ENCODE measurements at places on chromosomes 1 and 21.

DNA sequence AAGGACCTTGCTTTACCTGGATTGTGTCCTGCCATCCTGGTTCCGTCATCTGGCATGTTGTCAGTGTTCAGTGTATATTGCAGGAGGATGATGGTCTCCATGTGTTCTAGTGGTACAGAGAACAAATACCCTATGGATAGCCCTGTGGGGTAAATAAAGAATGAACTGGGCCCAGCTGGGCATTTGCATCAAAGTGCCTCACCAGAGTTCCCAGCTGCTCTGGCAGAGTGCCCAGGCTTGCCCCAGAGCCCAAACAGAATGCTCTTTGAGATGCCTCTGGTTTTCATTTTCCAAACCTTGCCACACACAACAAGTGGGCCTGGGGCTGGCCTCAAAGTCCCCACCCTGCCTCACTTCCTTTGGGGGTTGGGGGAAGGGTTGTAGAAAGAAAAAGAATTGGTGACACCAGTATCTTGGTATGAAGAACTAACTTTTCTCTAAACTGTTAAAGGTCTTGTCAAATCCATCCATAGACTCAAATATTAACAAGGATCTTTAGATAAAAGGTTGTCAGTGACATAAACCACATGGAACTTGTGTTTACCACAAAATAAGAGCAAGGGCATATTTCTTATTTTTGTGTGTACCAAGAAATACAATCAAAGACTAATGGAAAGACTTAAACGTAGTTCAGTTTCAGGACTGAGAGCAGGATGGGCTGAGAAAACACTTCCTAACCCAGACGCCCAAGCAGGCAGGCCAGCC lies 82.2 kb downstream of the LMO4 start:
- no peaks in the 10 kb centered on the region for H3K27me3 ChIP-seq
- H3K4me1 ChIP-seq, result no peaks in the 10 kb centered on the region
- H3K27ac ChIP-seq, result no peak overlapping the region

DNA sequence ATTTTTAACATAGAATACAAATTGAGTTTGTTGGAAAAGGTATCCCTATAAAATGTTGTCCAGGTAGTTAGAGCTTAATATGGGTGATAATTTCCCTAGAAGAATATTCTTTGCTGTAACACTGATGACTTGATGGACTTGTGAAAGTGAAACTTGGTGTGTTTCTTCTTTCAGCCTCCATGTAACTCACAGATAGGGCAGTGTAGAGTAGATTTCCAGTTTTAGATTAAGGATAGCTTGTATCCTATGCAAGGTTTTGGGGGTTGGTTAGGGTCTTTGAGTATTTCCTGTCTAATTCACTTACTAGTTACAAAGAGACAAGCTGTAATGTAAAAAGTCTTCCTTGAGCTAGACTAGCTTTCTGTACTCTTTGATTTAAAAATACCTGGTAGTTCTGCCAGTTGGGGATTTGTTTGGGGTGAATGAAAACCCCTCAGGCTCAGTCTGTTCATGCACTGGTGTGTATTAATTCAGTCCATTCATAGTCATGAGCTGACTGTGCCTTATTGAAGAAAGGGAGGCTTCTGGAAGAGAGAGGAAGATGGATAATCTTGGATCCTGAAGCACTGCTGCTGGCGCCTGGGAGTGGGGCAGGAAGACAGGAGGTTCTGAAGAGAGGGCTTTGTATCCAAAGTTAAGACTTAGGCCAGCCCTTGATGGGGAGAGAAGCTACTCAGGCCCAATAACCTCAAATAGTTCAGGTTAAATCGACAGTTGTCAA lies 83.6 kb downstream of the CAMTA1 start:
- DNase-seq, result no peak
- no peaks in the 10 kb centered on the region for H3K36me3 ChIP-seq
- H3K4me3 ChIP-seq, result peak overlapping the region; percentile 18
- H3K27ac ChIP-seq, result peak overlapping the region; percentile 43

DNA sequence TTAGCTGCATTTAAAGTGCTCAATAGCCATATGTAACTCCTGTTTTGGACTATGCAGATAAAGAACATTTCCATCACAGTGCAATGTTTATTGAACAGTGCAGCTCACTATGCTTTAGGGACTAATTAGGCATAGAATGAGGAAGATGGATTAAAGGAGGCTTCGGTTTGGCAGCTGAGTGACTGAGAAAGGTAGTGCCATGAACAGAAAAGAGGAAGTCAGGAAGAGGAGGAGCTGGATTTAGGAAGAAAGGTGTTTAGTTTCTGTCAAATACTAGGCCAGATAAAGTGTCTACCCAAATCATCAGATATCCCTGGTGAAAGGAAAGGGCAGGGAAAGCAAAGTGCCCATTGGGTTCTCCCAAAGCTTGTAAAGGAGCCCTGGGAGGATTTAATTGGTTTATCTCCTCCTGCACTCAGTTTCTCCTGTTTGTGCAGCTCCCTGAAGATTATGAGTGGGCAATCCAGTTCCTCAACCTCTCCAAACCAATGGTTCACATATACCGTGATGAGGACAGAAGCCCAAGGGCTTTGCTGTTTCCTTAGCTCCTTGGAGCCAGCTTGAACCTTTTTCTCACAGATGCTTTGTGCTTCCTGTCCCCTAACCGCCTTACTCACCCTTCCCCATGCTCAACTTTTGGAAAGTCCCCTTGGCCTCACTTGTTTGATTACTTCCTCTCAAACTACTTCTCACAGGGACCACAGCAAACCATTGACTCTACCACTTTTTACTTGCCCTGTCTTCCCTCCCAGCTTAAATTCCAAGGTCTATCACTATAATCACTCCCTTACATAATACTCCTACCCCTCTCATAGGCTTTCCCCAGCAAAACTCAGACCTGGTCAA lies 3.5 kb upstream of the RAP1A start:
- peaks cover 21% of the 10 kb centered on the region for H3K4me1 ChIP-seq
- no peak for DNase-seq
- H3K27me3 ChIP-seq, result no peaks in the 10 kb centered on the region
- no peak overlapping the region for H3K27ac ChIP-seq

- H3K36me3 ChIP-seq, result no peaks in the 10 kb centered on the region
- no peaks in the 10 kb centered on the region for H3K27me3 ChIP-seq
Observed at GRCh38 chr1:203551550-203551949, 57.6 kb downstream of the OPTC start.

DNA sequence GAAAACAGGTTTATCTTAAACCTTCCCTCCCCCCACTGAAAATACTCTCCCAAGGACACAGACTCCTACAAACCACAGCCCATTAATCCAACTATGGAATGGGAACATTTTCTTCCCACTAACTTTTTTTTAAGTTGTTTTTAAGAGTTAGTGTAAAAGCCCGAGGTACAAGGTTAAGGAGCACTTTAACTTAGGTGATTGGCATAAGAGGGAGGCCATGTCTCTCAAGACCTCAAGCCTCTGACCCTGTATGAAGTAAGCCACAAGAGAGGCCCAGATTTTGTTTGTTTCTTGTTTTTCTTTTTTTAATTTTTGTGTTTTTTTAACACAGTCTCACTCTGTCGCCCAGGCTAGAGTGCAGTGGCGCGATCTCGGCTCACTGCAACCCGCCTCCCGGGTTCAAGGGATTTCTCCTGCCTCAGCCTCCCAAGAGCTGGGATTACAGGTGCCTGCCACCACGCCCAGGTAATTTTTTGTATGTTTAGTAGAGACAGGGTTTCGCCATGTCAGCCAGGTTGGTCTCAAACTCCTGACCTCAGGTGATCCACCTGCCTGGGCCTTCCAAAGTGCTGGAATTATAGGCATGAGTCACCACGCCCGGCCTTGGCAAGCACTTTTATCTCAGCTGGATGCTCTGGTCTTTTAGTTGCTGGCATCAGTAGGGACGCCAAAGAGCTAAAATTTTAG lies 14.4 kb downstream of the ARMH1 start:
- no peak overlapping the region for H3K4me3 ChIP-seq
- no peaks in the 10 kb centered on the region for H3K4me1 ChIP-seq
- H3K36me3 ChIP-seq, result no peaks in the 10 kb centered on the region
- DNase-seq, result no peak

GRCh38 chr1:230891413-230891812 lies 23.1 kb upstream of the C1orf198 start:
- no peaks in the 10 kb centered on the region for H3K4me1 ChIP-seq
- no peaks in the 10 kb centered on the region for H3K27me3 ChIP-seq
- DNase-seq, result no peak
- no peaks in the 10 kb centered on the region for H3K36me3 ChIP-seq

DNA sequence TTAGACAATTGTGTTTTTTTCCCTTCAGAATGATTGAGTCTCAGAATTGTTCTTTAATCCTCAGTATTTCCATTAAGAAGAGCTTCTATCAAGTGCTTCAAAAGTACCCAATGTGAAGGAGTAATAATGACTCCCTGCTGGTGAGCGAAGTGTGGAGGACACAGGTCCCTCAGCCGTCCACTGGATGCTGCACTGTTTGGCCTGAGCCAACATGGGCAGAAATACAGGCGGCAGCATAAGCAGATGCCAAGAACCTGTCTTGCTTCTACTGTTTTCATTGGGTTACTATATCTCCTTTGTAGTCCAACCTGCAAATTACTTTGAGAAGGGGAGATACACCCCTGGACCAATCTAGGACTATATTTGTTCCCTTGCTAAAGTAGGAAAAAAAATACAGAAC lies 55.3 kb upstream of the DPH5 start:
- H3K36me3 ChIP-seq, result no peaks in the 10 kb centered on the region
- no peak overlapping the region for H3K27ac ChIP-seq
- H3K4me1 ChIP-seq, result no peaks in the 10 kb centered on the region
- H3K27me3 ChIP-seq, result no peaks in the 10 kb centered on the region
- H3K4me3 ChIP-seq, result no peak overlapping the region
- no peak for DNase-seq

DNA sequence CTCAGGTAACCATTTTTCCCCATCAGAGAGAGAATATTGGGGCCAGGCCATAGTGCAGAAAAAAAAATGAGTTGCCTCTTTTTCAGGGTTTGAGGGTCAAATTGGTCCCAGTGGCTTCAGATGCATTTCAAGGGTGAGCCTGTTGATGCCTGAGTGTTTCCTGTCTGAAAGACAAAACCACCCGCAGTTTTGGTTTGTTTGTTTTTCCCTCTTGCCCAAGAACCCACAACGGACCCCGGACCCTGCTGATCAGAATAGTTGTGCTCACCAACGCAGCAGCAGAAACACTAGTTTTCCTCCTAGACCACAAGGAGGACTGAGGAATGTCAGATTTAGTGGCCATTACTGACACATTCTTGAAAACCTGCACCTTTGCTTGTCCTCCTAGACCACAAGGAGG lies 1433.1 kb downstream of the PLA2G4A start:
- H3K36me3 ChIP-seq, result no peaks in the 10 kb centered on the region
- no peak for DNase-seq
- H3K27me3 ChIP-seq, result no peaks in the 10 kb centered on the region
- no peak overlapping the region for H3K27ac ChIP-seq

GRCh38 chr1:29986986-29987385 lies 736.4 kb downstream of the MATN1 start:
- H3K27ac ChIP-seq, result no peak overlapping the region
- no peaks in the 10 kb centered on the region for H3K4me1 ChIP-seq
- no peaks in the 10 kb centered on the region for H3K36me3 ChIP-seq
- no peaks in the 10 kb centered on the region for H3K27me3 ChIP-seq
- no peak overlapping the region for H3K4me3 ChIP-seq

DNA sequence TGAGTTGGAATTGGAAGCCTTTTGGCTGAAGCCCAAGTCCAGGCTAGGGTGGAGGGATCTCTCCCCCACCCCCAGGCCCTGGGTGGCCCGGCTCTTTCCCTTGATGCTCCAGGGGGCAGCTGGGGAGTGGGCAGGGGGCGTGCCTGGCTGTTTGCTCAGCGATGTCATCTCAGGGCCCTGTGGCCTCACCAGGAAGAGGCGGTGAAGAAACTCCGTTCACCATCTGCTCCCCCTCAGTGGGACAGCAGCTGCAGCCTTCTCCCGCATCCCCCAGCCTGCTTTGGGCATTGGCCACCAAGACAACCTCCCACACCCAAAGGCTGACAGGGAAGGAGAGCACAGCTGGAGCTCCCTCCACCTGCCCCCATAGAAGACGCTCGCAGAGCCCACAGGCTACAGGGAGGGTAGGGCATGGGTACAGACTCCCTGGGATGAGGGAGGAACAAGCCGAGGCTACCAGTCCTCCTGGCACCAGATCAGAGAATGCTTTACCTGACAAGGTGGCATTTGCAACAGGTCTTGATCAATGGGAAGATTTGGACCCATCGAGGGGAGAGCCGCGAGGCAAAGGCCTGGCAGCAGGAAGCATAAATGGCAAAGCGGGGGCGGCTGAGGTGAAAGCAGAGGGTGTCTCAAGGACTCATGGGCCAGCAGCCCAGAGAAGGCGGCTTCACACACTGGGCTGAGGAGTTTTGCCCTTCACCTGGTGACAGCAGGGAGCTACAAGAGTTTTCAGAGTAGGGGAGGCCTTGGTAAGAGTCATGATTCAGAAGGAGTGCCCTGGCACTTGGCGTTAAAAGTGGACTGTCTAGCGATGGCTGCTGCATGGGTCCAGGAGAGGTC lies 6.5 kb upstream of the GUCA2A start:
- H3K4me1 ChIP-seq, result peaks cover 7% of the 10 kb centered on the region
- no peak overlapping the region for H3K4me3 ChIP-seq
- H3K27ac ChIP-seq, result no peak overlapping the region
- DNase-seq, result no peak

GRCh38 chr1:212401838-212402582 lies 12.7 kb downstream of the PACC1 start:
- no peaks in the 10 kb centered on the region for H3K4me1 ChIP-seq
- no peak overlapping the region for H3K27ac ChIP-seq
- no peaks in the 10 kb centered on the region for H3K36me3 ChIP-seq
- H3K4me3 ChIP-seq, result no peak overlapping the region
- DNase-seq, result no peak

GRCh38 chr1:181593042-181593441 lies 109.7 kb downstream of the CACNA1E start:
- no peak overlapping the region for H3K27ac ChIP-seq
- DNase-seq, result no peak
- no peaks in the 10 kb centered on the region for H3K36me3 ChIP-seq
- no peaks in the 10 kb centered on the region for H3K27me3 ChIP-seq
- no peaks in the 10 kb centered on the region for H3K4me1 ChIP-seq
